ENCODE measurements at places on chromosomes 2 and 18.
A peak's percentile ranks its signal among the peaks of the same experiment; 100 is the strongest.

GRCh38 chr2:155599834-155600233 lies 732.7 kb downstream of the NR4A2 start:
- no peak for DNase-seq

GRCh38 chr2:185006481-185006880 lies 408.2 kb downstream of the ZNF804A start:
- no peak for DNase-seq

GRCh38 chr2:234963773-234964615 lies 12.2 kb downstream of the SH3BP4 start:
- peak; percentile 75 for DNase-seq

GRCh38 chr2:151350579-151351195 lies 6.7 kb upstream of the TNFAIP6 start:
- no peak for DNase-seq

GRCh38 chr18:79465392-79465991 lies 69.8 kb downstream of the NFATC1 start:
- DNase-seq: no peak

DNA sequence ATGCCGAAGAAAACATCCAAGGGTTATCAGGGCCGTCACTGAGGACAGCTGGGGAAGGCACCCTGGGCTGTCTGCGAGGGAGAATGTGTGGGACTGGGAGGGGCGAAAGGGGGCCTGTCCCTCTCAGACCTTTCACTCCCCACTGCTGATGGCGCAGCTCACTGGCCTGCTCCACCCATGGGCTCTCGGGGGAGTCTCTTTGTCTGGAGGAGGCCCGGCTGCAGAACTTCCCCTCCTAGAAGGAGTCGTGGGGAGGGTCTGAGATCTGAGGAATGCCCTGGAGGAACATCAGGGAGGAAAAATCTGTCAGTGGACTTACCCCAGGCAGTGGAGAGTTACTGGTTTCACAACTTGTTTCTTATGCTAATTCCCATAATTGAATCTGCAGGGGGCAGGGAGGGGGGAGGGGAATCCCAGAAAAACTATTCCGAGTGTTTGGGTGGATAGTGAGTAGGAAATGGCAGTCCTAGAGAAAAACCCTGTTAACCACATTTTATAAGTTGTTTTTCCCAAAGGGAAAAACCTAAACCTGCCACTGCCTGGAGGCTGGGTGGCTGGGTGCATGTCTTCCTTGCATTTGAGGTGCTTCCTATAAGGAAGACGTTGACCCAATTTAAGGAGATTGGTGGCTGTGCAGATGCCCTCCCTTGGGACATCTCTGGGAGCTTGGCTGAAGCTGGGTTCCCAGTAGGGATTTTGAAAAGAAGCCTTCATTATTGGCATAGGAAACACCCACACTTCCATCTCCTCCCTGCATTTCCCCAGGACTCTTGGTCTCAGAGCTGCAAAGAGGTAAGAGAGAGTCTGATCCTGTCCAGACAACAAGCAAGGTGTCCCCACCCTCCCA lies 11.7 kb upstream of the SEMA4C start:
- no peak for DNase-seq

GRCh38 chr2:194328456-194328855 lies 1328.6 kb upstream of the SLC39A10 start:
- no peak for DNase-seq

DNA sequence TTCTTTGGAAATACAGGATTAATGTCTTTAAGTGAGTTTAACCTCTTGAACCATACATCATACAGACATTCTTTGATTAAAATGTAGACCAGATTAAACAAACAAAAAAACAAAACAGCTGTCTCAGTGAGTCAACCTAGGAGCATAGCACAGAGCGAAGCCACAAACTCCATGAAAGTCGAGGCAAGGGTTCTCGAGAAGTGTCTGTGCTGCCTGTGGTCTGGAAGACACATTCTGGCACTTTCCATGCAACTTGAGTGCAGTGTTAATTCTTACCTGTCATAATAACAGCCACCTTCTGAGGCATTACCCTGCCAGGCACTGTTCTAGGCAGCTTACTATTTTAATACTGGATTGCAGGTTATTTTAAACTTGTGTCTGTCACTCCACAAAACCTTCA lies 435.5 kb upstream of the MMADHC start:
- DNase-seq: no peak

Data from right forelimb (tissue), 1 donor.